ENCODE measurements at places on chromosomes 6 and 20.

DNA sequence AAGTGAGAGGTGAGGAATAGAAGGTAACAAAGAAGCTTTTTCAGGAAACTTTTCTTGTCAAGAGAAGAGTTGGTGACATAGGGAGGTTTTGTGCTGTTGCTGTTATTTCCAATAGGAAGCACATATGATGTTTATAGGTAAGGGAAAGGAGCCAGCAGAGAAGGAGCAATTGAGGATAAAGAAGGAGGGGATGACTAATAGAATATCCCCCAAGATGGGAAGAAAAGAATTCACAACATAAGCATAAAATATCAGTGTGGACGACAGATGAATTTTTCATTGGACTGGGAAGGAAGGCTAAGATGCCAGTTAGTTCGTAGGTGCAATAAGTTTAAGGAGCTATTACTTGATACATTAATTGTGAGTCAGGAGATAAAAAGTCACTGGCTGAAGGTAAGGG is 8.5 kb upstream of the BEND6 start:
- no peak for DNase-seq

GRCh38 chr20:17964073-17964472 is 4.5 kb downstream of the SNX5 start:
- no peak for DNase-seq

- no peak for DNase-seq
These were observed 37.8 kb upstream of the SNRPB2 start for GRCh38 chr20:16692009-16692408.

DNA sequence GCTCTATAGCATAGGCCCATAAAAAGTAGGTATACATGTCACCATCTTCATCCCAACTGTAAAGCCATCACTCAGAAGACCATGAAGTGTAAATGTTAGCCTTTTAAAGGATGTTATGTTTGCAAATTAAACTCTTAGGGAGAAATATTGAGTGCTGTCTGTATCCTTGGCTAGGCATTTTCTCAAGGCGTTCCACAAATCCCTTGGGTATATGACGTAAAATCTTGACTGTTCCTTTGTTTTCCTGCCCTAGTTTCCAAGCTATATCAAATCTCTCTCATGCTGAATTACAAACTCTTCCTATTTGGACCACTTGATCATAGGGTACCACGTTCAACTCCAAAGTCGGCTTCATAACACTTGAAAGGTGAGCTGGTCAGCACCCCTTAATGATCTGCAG is 486.2 kb downstream of the HDGFL1 start:
- DNase-seq: no peak

- DNase-seq: no peak
These were observed 646.6 kb upstream of the HS3ST5 start for GRCh38 chr6:114989279-114989964.

DNA sequence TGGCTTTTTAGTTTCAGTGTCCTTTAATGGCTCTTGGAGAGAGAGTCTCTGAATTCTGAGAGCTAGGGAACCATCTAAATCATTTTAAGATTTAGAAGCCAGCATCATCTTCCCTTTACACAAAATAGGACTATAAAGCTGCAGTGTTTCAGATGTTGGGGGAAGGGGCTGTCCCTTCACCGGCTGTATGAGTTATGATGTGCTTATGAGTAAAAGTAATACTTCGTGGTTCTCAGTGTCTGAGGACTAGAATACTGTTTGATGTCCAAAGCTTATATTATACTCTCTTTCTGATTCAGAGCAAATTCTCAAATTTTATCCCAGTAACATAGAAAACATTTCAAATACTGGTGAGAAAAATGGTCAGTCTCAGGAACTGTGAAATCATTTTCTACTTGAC is 63.5 kb upstream of the FAM8A1 start:
- DNase-seq: no peak

DNA sequence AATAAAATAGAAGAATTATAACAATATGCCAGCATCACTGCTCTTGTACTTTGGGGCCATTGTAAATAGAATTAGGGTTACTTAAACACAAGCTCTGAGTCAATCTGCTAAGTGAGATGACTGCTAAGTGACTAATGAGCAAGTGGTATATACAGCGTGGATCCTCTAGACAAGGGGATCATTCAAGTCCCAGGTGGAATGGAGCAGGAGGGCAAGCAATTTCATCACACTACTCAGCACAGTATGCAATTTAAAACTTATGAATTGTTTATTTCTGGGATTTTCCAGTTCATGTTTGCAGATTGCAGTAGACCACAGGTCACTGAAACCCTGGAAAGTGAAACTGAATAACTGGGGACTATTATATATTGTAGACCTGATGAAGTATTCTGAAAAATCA is 235.3 kb downstream of the BTBD3 start:
- DNase-seq: no peak
